ENCODE measurements at places on chromosomes 4 and X. TPM values are rescaled to one million over a fixed set of nuclear protein-coding genes. Genes with fewer than 3 reads are reported as not detected.

GRCh38 chrX:63889001-63889400, 104.0 kb upstream of the ARHGEF9 start:
- no peak for DNase-seq

DNA sequence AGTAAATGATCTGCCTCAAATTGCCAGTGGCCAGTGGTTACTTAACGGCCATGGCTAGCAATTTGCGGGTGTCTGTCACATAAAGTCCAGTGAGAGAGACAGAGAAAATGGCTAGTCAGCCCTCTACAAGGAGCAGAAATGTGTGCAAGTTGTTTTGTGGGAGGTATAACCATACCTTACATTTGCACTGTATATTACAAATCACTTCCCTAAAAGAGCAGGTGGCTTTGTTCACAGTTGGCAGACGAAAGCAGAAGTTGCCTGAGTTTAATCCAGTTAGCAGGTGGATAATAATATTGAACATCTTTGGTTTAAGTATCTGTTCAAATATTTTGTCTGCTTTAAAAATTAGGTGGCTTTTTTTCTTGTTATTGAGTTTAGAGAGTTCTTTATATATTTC, 15.6 kb downstream of the SRPX start:
- no peak for DNase-seq

DNA sequence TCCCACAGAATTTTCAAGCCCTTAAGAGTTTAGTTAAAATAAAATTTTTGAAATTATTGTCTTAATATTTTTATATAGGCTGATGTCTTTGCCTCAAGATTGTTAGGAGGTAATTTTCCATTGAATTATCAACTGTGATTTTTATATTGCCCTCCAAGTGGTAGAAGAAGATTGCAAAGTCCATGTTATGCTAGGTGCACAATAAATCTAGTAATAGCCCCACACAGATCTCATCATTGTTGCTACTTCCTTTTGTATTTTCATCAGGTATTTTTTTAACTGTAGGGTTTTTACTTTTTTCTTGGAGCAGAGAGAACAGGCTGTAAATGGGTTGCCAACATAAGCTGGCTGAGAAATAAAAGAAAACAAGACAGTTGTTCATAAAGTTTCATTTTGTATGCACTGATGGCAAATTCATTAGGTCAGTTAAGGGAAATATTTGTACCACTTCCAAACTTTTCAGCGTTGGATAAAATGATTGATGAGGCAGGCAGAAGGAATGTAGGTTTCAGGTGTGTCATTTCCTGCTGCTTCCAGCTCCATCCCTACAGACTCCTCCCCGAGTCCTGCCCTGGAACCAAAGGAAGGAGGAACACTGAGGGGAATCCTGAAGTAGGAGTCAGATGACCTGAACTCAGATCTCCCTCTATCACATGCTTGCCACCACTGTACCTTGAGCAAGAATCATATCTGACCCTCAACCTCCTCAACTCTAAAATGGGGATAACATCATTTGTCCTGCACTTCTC, 105.5 kb downstream of the PRRG1 start:
- DNase-seq: no peak

DNA sequence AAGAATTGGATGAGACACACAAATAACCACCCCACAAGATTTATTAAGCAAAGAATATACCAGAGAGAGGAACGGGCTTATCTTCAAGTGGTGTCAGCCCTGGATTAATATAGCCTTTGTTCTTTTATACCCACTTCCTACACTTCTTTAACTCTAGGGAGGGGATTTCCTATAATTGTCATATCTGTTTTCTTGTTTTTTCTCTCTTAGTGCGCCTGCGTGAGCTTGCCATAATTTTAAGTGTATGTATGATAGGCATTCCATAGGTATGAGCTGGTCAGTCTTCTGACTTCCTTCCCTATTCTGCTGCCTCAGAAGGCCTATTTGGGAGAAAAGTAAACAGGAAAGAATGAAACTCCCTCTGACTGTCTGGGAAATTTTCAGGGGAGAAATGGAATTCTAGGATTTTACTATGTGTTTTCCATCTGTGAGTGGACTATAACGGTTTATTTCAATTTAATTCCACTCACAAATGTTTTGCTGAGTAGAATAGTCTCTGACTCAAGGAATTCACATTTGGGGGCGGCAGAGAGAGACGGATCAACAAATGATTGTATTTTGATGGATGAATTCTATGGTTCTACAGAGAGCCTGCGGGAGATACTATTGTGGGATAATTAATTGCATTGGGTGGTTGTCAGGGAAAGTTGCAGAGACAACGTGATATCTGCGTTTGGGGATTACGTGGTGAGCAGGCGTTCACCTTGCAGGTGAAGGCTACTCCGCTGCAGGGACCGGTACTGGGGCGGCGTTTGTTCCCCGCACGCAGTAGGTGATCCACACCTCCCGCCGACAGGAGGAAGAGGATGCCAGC, 626 bp upstream of the CEP135 start:
- no peak for DNase-seq

- no peak for DNase-seq
Measured at GRCh38 chr4:98283219-98284189, 22.3 kb downstream of the RAP1GDS1 start.

- DNase-seq: no peak
Measured at GRCh38 chrX:152646961-152647360, 9.3 kb downstream of the GABRQ start.

DNA sequence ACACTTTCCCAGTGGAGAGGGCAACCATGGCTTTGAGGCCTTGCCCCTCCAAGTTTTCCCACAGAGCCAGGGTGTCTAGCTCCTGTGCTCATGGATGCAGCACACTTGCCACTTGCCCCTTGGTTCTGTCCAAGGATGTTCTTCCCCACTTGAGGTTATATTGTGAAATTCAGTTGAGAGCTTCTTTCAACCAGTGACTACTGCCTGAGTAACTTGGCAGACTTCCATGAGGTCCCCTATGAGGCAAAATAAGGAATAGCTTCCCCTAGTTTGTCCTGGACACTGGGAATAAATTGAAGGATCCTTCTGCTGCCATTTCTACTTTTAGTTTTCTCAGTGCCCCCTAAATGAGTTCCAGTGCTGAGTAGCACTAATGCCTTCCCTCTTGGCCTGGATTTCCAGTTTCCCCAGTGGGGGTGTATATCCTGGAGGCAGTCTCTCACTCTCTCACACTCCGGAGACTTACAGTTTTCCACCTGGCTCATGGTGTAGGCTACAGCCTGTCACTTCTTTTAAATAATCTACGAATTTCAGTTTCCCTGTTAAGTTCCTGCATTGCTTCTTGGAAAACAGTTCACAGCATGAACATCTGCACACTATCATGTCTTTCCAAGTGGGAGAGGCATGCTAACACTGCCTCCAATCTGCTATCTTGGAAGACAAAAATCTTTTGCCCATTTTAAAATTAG, 36.4 kb upstream of the ADH4 start:
- no peak for DNase-seq

DNA sequence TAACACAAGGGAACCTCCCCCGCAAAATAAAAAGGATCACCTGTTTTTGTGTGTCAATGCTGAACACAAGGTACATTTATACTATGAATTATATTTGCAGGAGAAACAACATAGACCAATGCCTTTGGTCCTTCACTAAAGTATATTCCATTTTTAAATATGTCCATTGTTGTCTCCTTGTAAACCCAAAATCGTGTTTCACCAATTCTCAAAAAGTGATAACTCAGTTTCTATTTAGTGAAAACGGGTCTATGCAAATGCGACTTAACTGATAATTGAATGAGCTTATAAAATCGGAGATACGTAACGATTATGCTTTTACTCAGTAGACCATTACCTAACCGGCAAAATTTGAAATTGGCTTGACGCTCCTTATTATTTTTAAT, 2.1 kb downstream of the BRWD3 start:
- no peak for DNase-seq

- DNase-seq: no peak
Measured at GRCh38 chrX:21559417-21559816, 98.7 kb downstream of the KLHL34 start.

DNA sequence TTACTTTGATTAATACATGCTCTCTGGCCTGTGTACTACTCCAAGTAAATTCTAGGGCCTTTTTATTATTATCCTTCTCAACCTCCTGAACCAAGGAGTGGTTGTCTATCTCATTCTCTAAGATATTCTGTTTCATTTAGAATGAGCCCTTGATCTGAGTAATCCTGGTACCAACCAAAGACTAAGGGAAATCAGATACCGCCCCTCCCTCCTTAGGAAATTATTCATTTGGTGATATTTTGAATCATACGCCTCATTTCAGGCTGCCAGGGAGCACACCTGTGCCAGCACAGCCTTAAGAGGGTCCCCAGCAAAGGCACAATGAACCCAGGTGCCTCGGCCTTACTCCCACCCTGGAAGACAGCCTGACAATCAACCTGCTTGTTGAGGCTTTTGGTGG, 73.2 kb upstream of the STARD8 start:
- DNase-seq: no peak

- no peak for DNase-seq
Measured at GRCh38 chr4:100876546-100876945, 358.7 kb upstream of the EMCN start.

- DNase-seq: peak; percentile 75
Measured at GRCh38 chr4:170047771-170048354, 21.7 kb upstream of the MFAP3L start.

DNA sequence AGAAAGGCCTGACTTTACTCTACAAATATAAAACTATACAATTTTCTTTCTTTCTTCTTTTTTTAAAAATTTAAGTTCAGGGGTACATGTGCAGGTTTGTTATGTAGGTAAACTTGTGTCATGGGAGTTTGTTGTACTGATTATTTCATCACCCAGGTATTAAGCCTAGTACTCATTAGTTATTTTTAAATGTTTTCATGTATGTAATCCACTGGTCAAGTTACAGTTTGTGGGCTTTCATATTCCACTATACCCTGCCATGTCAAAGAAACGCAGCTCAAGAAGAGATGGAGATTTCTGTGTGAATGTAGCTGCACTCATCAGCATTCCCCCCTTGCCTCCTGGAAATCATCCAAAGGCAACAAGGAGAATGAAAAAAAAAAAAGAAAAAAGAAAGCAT, 31.2 kb upstream of the SPRY1 start:
- DNase-seq: no peak

DNA sequence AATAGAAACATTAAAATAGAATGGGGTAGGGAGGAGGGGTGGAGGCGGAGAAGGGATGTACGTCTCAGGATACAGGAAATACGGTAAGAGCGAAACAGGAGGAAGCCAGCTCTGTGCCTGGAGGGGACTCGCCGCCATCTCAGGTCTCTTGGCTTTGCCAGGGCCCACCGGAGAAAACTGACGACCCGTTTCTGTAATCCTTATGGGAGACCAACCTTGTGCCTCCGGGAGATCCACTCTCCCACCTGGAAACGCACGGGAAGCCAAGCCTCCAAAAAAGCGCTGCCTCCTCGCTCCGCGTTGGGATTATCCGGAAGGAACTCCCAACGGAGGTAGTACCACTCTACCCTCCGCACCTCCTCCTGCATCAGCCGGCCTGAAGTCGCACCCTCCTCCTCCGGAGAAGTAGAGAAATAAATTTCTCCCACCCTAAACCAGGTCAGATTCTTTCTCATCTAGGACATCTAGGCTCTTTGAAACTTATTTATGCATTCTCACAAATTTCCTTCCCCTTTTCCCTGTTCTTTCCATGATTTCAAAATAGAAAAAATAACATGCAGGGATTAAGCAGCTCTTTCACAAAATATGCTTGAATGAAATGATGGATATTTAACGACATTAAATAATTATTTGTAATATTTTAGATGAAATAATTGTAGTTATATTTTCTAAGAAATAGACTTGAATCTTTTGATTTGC, at the start of gene NBDY:
Gene NBDY, plus strand, starts transcription at position 92 of the 699 bp plus-strand sequence. Its CDS starts 111 bp downstream, at position 203.
- no peak for DNase-seq

GRCh38 chr4:87838205-87838604, 5.4 kb downstream of the MEPE start:
- no peak for DNase-seq

DNA sequence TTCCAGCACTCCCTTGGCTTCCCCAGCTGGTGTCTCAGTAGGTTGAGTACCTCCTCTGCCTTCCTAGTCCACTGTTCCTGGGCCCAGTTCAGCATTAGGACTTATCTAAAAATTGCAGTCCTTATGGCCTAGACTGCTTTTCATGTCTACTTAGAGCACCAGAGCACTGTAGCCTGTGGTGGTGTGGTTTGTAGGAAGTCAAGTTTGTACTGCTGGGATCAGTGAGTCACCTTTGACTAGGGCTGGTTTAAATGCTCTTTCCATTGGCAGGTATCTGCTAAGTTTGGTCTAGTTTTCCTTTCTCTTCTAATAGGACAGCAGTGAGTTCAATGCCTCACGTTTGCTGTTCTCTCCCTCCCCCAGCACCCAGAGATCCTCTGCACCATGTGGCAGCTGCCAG, 233.6 kb upstream of the WDFY3 start:
- DNase-seq: no peak

DNA sequence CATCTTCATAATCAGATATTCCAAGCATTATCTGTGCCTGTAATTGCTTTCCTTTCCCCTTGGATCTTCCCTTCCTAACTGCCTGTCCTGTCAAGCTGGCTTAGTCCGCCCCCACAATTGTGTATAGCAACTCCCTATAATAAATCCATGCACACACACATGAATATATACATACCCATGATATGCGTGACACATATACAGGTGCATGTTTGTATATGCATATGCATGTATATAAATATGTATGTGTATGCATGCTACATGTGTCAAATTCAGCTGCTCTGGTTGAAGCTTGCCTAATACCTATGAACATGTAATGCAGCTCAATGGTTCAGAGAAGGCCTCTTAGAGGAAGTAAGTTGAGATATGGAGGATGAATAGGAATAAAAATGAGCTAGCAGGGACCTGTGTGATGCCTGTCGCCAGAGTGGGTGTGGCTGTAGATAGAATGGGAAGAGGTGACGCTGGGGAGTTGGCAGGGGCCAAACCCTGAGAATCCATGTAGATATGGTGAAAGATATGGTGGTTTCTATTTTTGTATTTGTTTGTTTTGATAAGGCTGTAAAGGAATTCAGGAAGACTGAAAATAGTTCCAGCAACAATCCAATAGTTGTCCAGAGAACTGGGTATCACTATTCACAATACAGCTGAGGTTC, 595.0 kb upstream of the BOD1L1 start:
- no peak for DNase-seq

- no peak for DNase-seq
Measured at GRCh38 chrX:118228041-118228440, 111.4 kb upstream of the KLHL13 start.

GRCh38 chrX:19075754-19076153, 46.5 kb downstream of the ADGRG2 start:
- no peak for DNase-seq

Gene ADH1A
- total RNA-seq: 2.8 TPM

Gene LGI2
- total RNA-seq: 52.1 TPM

Gene GJB1
- 17.5 TPM for total RNA-seq

Gene TMPRSS11A
- not detected for total RNA-seq

Gene BANK1
- total RNA-seq: 5.3 TPM

Gene HSPA4L
- total RNA-seq: 12.6 TPM

Gene CT45A3
- not detected for total RNA-seq

Gene TRIM75
- not detected for total RNA-seq

Gene KLHL34
- 0.09 TPM for total RNA-seq

Gene PRDM5
- 28.8 TPM for total RNA-seq

Gene NPY2R
- not detected for total RNA-seq

Gene USP17L24
- not detected for total RNA-seq

Measured in sciatic nerve (tissue), 2 donors.